ENCODE measurements at places on chromosomes 7 and 10.

DNA sequence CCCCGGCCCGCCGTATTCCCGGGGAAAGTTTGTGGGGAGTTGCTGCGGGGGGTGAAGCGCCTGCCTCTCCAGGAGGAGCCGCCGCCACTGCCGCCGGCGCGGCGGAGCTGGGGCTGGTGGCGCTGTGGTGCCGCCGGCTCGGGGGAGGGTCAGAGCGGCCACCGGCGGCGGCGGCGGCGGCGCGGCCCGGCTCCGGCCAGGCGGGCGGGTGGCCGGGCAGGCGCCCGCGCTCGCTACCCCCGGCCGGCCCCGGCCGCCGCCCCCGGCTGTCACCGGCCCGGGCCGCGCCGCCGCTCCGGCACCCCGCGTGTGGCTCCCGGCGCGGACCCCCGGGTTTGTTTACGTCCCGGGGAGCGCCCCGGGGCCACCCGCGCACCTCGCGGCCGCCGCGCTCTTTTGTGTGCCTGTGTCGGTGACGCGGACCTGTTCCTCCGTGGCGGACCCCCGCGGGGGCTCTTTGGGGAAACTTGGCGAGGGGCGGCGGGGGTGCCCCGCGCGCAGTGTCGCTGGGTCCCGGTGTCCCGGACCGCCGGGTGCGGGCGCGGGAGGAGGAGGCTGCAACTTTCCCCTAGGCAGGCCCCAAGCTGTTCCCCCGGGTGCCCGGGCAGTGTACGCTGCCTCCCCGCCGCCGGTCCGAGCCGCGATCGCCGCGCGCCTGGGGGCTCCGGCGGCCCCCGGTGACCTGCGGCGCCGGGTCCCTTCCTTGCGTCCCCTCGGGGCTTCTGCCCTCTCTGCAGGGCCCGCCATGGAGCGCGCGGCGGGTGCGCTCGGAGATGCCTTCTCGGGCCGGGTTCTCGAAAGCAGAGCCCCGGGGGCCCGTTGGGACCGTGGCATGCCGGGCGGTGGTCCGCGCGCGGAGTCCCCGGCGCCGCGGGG is 593 bp upstream of the CUX1 start:
- DNase-seq = no peak

- no peak for DNase-seq
Measured at GRCh38 chr7:43650457-43651052, 67.6 kb downstream of the STK17A start.

DNA sequence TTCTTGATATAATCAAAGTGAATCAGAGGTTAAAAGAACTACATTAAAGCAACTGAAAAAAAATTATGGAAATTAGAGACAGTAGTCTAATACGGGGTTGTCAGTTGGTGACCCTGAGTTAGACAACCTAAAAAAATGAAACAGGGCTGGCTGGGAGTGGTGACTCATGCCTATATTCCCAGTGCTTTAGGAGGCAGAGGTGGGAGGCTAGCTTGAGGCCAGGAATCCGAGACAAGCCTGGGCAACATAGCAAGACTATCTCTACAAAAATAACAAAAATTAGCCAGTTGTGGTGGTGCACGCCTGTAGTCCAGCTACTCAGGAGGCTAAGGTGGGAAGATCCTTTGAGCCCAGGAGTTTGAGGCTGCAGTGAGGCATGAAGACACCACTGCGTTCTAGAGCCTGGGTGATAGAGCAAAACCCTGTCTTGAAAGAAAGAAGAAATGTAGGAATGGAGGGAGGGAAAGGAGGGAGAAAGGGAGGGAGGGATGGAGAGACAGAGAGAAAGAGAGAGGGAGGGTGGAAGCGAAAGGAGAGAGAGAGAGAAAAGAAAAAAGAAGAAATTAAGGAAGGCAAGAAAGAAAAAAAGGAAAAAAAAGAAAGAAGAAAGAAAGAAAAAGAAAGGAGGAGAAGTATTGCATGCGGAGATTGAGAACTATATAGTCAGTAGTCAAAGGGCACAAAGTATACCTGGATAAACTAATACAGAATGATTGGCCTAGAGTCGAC is 166.1 kb downstream of the TPST1 start:
- no peak for DNase-seq

DNA sequence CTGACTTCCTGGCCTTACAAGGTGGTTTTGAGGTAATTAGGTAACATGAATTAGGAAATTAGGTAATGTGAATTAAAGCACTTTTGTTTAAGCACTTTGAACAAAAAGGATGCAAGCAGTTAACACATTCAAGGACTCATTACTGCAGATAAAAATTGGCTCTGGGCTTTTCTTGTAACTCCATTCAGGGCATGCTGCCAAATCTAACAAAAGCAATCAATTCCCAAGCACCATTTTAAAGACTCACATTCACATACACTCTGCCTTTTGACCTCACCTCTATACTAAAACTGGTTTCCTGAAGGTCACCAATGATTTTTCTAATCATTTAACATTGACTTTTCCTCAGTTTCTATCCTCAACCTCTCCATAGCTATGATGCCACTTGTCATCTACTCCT is 251.2 kb upstream of the RHOBTB1 start:
- no peak for DNase-seq

GRCh38 chr10:121680879-121681655 is 82.8 kb upstream of the FGFR2 start:
- DNase-seq = no peak

GRCh38 chr7:34034728-34035127 is 129.4 kb downstream of the BMPER start:
- no peak for DNase-seq

DNA sequence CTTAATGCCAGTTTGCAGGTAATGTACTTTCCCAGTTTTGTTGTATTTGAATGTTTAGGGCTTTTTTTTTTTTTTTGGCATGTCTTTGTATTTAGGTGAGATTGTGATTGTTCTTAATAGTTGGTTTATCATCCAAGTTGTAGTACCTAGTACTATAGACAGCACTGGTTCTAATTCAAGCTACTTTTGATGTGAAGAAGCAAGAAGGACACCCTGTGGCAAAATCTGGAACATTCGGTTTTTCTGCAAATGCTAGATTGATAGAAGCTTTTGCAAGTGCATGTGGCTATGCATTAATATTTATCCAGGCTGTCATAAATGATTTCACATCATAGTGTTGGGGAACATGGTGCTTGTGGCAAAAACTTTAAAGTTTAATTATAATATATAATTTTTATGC is 248.9 kb downstream of the FOXP2 start:
- DNase-seq = no peak

GRCh38 chr7:22582863-22583622 is 83.1 kb upstream of the STEAP1B start:
- no peak for DNase-seq

DNA sequence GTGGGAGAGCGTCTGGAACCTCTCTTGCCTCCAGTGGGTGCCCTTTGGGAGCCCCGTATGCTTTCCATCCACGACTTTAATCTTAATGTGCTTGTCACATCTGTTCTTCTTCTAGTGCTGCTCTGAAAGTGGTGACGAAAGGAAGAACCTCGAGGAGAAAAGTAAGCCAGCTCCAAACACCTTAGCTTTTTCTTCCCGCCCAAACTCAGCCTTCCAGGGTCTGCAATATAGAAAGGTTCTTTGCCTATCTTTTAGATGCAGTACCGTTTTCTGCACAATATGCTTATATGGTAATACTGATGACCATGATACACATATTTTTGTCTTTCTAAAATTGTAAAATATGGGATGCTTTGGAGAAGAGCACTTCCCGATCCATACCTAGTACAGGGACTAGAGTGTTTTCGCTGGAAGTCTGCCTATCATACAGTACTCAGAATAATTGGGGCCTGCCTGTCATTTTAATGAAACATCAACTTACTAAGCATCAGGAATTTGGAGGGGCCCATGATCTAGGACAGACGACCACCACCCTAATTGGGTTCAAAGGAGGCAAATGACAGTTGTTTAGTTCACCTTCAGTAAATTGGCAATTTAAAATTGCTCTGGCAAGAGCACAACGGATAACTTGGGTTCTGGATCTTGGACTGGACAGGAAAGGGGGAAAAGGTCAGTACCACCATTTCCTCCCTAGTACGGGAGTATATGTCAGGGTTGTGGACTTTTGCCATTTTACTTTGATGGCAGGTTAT is 884 bp downstream of the RINT1 start:
- no peak for DNase-seq

DNA sequence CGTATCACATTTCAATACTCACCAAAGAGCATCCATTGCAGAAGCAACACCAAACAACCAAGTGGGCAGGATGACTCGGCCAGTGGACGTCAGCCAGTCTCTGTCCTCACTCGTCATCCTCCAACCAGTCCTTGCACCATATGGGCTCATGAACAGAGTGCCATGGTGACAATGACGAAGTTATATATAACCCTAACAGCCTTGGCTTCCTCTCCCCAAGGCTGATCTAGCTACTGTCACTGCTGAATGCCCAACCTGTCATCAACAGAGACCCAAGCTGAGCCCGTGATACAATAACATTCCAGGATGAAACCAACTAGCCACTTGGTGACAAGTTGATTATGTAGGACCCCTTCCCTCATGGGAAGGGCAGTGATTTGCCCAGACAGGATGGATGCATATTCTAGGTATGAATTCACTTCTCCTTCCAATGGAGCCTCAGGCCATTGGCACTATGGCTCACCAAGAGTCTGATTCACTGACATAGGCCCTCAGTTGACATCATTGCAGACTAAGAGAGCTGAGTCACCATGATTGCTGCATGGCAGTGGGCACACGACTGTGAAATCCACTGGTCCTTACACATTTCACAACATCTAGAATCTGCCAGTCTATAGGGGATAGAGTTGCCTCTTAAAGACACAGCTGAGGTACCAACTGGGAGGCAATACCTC is 26.3 kb upstream of the PPIF start:
- peak; percentile 14 for DNase-seq

GRCh38 chr7:120502132-120502531 is 229.2 kb downstream of the KCND2 start:
- DNase-seq = no peak

- no peak for DNase-seq
Measured at GRCh38 chr7:47317487-47317886, 264.4 kb downstream of the TNS3 start.

DNA sequence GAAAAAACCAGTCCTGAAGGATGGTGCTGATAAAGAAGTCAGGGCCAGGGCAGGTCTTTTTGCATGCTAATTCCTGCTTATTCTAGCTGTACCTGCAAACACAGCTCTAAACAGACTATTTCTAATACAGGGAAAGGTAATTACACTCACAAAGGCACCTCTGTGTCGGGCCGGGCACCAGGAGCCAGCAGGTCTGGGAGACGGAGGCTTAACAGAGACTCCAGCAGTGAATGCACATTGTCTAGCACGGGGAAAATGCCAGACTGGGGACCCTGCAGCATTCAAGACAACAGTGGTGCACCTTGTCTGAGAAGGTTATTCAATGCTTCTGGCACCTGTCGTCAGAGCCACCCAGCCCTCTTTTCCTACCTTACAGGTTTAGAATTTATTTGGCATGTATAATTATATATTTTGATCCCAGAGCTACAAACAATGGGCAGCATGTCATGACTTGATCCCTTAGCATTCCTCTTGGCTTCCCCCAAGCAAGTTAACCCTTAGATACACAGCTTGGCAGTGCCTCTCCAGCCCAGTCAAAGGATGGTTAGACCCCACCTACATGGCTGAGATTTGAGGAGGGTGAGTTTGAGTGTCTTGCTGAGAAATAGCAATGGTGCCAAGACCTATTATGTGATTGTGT is 185.2 kb downstream of the SLC25A13 start:
- no peak for DNase-seq

DNA sequence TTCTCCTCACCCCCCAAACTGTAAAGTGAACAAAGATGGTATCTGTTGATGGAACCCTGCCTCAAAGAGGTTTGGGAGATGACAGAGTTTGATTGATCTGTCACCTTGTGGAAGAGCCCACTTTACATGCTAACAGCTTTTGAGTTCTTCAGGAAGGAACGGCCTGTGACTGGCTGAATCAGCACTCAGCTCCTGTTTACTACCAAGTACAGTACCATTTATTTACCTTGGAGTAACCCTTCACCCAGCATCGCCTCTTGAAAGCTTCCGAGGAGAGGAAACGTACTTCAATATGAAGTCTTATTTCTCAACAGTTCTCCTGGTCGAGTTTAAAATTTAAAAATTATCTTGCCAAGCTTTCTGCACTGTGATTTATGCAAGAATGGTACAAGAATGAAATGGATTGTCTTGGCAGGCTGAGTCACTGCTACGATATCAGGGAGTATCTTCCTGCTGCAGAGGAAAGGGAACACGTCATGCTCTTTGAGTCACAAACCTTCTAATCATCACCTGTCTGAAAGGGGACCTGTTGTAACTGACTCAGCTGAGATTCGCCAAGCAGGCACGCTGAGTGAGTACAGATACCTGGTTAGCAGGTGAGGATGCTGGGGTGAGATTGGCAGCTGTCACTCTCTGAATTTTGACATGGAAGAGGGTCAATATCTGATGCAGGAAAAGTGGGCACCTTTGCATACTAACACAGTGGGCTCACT is 30.1 kb downstream of the KLF6 start:
- DNase-seq = no peak

GRCh38 chr7:55565681-55566080 is 6.6 kb downstream of the VOPP1 start:
- no peak for DNase-seq

DNA sequence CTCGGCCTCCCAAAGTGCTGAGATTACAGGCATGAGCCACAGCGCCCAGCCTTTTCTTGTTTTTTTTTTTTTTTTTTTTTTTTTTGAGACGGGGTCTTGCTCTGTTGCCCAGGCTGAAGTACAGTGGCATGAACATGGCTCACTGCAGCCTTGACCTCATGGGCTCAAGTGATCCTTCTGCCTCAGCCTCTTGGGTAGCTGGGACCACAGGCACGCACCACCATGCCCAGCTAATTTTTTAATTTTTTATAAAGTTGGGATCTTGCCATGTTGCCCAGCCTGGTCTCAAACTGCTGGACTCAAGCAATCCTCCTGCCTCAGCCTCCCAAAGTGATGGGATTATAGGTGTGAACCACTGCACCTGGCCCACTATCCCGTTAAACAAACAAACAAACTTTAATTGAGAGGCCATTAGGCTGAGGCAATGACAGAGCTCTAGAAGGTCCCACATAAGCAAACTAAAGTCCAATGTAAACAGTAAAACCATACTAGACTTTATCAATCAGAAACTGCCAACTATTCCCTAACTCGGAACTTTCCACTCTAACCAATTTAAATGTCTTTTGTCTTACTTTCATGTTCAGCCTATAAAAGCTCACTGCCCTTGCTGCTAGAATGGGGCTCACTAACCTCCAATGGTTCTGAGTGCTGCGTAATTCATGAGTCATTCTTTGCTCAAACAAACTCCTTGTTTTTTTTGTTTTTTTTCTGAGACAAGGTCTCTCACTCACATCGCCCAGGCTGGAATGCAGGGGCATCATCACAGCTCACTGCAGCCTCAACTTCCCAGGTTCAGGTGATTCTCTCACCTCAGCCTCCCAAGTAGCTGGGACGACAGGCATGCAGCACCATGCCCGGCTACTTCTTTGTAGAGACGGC is 1.9 kb downstream of the DHX32 start:
- no peak for DNase-seq
